ENCODE measurements at places on chromosomes 5 and 9. TPM values are rescaled to one million over a fixed set of nuclear protein-coding genes. Genes with fewer than 3 reads are reported as not detected.

- no peak for DNase-seq
These were observed 766.2 kb downstream of the PTPRD start for GRCh38 chr9:9846557-9846956.

ECSCR gene
- 0.45 TPM for total RNA-seq

DNA sequence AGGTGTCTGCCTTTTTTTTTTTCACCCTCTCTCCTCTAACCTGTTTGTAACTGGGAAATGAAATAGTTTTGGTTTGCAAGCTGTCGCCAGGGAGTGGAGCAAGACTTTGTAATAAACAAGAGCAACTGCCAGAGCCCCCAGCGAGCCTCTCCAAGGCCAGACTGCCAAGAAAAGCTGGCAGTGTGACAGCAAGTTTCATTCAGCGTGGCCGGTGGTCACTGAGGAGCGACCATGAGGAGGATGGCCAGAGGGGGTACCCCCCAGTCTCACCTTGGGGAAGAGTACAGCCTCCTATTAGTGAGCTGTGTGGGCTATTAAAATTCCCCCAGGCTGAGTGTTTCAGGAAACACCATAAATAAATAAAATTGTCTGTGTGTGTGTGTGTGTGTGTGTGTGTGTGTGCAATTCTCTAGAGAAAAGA is 49.9 kb downstream of the ZFAND5 start:
- no peak for DNase-seq

- no peak for DNase-seq
These were observed 367.6 kb downstream of the GLIS3 start for GRCh38 chr9:3931996-3932906.

DNA sequence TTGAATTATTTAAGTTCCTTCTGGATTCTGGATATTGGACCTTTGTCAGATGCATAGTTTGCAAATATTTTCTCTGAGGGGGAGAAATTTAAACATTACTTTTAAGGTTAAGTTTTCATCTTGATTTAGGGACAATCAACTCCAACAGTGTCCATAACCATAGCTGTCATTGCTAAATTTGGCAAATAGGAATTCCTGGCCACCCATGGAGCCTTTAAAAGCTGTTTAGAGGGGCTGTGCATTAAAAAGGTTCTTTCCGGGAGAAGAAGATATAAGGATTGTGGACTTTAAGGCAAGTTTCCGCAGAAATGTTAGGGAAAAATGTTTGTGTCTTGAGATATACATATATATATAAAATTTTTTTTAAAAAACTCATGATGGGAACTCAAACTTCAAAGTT is 339.7 kb downstream of the ADAMTS6 start:
- DNase-seq, result no peak

Measured in activated CD4-positive, alpha-beta T cell treated with anti-CD3 and anti-CD28 coated beads, Interleukin-2, amount 10 ng/mL, durations not matched to agents 7 days and 5 days (primary cell).